Right ventricle myocardium inferior (tissue), 1 donor: ENCODE measurements at places on chromosomes 1 and 21.

DNA sequence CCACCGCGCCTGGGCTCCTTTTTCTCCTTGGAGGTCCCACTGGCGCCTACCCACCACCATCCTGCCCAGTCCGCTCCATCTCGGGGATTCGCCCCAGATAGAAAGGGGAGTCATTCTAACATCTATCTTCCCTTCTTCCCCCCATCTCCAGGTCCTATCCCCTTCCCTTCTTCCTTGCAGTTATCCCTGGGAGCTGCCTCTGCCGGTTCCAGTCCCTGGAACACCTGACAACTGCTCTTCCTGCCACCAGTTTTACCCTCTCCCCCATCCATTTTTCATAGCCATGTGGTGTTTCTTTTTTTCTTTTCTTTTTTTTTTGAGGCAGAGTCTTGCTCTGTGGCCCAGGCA is 12.0 kb upstream of the COL16A1 start:
- DNase-seq = no peak

GRCh38 chr1:7010534-7011200 is 225.4 kb downstream of the CAMTA1 start:
- no peak for DNase-seq

GRCh38 chr1:39255222-39255621 is 50.7 kb downstream of the MACF1 start:
- DNase-seq = no peak

- peak; percentile 79 for DNase-seq
Observed at GRCh38 chr21:44846485-44847260, 26.8 kb downstream of the PTTG1IP start.

DNA sequence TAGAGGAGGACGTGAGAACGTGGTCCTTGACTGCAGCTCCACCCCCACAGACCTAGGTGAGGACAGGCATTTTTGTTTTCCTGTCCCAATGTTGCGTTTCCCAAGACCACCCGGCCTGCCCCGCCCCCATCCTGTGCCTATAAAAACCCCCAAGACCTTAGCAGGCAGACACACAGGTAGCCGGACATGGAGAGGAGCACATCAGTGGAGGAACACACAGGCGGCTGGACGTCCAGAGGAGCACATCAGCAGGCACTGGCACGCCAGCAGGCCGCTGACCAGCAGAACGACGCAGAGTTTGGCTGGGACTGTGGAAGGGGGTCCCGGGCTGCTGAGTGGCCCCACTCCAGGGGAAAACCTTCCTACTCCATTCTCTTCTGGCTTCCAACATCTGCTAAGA is 12.7 kb upstream of the HMGCL start:
- no peak for DNase-seq

GRCh38 chr1:160282807-160283206 is 2.1 kb downstream of the PEX19 start:
- DNase-seq = no peak

GRCh38 chr1:172874950-172875349 is 175.8 kb downstream of the TNFSF18 start:
- DNase-seq = no peak

DNA sequence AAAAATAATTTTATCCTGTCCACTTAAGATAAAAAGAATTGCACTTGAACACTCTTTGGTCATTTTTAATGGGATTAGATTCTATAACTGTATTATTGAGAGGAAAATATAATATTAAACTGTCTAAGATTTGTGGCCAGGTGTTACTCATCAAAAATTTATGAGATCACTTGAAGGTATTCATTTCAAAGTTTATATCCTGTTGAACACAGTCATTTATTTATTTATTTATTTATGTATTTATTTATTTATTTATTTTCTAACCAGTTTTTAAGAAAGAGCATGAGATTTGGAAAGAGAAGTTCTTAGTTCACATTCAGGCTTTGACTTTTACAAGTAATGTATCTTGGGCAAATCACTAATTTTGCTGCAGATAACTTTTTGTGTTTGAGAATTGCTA is 692.7 kb downstream of the LTN1 start:
- no peak for DNase-seq

GRCh38 chr1:202812176-202813026 is 1.6 kb downstream of the PCAT6 start:
- DNase-seq = no peak

DNA sequence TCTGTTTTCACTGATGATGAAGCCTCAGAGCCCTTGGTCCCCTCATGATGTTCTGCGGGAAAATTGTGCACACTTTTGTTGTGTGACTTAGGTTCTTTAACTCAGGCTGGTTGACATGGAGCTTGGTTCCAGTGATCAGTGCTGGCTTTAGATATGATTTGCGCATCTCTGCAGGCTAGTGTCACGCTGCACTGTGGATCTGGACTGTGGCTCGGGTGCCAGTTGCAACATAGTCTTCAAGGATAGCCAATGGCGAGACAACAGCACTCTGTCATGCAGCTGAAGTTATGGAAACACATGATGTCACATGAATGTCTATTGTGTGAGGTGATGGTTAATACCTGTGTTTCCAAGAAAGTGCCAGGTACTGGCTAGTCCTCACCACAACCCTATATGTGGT is 56.7 kb downstream of the DDR2 start:
- no peak for DNase-seq

DNA sequence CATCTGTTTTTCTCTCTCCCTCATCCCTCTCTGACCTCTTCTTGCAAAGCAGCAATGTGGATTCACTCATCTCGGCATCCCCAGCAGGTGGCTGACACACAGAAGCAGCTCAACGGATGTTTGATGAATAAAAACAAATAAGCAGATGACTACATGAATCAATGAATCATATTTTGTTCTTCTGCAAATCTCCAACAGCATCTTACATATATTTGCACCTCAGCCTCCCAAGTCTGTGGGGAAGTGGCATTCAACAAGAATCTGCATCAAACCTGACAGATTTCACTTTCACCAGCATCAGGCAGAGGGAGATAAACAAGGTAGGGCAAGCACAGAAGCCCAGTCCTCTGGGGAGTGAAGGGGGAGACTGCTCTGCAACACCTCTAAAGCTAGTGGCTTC is 34.0 kb downstream of the CAPN8 start:
- no peak for DNase-seq

DNA sequence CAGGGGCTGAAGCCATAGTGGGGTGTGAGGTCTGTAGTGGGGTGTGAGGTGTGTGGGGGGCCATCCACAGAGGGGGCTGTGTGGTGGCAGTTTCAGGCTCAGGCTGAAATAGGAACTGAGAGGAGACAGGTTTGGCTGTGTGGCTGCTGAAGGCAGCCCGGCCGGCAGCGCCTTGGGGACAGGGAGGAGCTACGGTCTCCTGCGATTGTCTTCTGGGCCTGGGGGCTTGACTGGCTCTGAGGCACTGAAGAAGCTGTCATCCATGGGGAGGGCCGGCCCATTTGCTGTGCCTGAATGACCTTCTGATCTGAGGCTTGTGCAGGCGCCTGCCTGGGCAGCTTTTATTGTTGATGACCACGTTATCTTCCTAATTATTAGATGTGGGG is 10.0 kb upstream of the TTC34 start:
- peak; percentile 23 for DNase-seq

DNA sequence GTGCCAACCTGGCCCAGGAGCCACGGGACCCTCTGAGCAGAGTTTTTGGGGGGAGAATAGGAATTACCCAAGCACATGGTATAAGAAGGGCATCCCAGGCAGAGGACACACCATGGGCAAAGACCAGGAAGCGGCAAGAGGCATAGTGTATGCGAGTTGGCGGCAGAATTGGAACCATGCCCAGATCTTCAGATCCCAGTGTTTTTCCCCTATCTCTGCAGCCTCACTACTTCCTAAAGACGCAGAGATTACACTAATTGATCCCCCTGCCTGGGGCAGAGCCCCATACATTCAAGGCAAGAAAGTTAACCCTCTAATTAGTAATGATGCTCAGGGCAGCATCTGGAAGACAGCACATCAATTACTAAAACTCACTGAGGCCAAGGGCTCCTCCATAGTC is 48.2 kb downstream of the SYT2 start:
- no peak for DNase-seq

DNA sequence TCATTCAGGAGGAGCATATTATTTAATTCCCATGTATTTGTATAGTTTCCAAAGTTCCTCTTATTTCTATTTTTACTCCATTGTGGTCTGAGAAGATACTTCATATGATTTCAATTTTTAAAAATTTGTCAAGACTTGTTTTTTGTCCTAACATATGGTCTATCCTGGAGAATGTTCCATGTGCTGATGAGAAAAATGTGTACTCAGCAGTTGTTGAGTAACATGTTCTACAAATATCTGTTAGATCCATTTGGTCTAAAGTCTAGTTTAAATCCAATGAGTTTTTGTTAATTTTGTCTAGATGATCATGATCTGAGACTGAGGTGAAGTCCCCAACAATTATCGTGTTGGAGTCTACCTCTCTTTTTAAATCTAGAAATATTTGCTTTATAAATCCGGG is 14.5 kb downstream of the PSMG1 start:
- no peak for DNase-seq

DNA sequence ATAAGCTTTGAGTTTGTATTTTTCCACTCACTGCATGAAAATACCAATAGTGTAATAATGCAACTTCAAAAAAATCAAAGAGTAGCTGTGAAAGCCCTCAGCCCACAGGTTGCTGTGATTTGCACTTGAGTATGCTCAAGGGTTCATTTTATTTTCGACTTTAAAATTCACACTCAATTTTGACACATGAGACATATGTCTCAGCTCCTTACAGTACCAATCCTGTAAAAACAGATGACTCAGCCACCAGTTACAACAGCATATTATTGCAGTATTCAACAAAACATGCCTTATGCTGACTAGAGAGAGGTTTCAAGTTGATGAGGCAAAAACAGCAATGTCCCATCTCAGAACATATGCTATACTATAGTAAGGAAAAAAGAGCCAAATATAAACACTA is 66.1 kb downstream of the CYYR1 start:
- DNase-seq = no peak
